ELR (cell line): ENCODE measurements at places on chromosomes 4 and X.

DNA sequence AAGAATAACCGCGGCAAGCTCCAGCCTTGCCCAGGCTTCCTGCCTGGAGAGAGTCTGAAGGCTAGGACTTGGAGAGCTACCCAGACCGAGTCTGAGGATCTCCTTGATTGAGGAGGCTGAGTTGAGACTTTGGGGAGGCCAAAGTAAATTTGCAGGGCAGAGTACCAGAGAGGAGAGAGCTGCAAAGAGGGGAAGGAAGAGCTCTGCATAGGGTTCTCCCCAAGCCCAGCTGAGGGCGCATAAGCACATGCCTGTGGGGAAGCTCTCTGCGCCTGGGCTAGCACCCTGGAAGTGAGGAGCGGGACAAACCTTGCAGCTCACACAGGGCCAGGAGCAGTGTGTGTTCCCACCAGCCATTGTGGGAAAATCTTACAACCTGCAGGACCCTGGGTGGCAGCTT lies 56.1 kb downstream of the FAM193A start:
- DNase-seq: no peak

DNA sequence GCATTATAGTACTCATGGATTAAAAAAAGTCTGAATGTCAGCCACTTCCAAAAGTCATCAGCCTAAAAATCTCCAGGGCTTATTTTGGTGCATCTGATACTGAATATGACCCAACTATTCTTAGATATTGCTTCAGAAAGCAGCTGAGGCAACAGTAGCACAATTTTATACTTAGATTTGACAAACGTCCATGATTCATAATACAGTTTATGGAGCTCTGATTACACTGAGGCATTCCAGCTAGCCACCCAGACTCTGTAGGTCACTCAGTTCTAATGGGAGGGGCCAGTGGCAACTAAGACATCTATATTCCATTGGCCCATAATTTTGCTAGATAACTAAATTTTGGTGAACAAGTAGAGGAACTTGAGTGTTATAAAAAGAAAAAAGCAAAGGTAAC lies 10.3 kb downstream of the SPATA4 start:
- DNase-seq: peak; percentile 74

DNA sequence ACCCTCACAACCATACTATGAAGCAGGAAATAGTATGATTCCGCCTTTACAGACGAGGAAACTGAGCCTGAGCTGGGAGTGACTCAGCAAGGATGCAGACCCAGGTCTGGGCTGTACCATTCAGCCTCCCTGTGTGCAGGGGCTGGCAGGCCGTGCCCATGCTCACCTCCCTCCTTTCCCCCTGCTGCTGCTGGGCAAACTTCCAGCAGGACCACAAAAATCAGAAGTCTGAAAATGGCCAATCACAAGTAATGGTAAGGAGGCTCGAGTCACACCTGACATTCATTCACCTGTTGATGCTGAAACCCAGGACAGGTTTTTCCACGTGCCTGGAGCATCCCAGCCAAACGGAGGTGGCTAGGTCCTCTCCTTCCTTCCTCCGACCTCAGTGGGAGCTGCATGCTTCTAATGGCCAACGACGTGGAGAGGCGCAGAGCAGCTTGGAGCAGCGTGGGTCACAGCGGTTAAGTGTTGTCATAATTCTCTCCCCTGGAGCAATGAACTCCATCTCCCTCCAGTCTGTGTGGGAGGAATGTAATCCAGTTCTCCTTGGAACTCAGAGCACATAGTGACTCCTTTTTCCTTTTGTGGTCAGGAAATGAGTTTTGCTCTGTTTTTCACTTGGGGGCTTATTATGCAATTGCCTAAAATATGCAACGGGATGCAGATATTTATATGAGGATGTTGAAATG lies 371.7 kb downstream of the BCOR start:
- DNase-seq: peak; percentile 81

- no peak for DNase-seq
These were observed 542.0 kb downstream of the GBA3 start for GRCh38 chr4:23234716-23235115.
